ENCODE measurements at places on chromosomes 1 and 21.

GRCh38 chr1:56713112-56713511, 68.0 kb downstream of the PRKAA2 start:
- DNase-seq: no peak

- DNase-seq: no peak
These were observed 45.5 kb downstream of the IER5 start for GRCh38 chr1:181133969-181134418.

DNA sequence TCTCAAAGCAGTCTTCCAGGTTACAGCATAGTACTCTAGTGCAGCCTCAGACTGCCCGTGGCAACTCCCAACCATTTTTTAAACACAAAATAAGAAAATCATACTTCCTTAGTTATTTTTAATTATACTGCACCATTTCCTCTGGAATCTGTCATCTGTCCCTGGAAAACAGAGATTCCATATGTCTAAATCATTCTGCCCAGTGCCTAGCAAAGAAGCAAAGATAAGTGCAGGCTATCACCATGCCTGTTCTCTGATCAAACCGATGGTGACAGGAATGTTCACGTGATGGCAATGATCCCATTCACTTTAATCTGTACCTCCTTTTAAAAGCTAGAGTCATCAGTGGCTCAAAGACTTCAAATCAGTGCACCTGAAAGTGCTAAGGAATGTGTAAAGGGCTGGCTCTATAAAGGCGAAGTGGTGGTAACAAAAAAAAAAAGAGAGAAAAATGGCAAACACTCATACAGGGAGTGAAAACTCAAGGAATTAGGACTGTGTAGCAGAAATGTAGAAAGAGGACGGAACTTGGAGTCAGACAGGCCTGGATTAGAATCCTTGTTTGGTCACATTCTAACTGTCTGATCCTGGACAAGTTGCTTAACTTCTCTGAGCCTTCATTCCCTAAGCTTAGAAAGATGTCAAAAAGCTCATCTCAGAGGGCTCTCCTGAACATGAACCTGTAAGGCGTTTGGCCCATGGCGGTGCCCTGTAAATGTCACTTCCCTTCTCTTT, 9.9 kb upstream of the CCN1 start:
- no peak for DNase-seq

DNA sequence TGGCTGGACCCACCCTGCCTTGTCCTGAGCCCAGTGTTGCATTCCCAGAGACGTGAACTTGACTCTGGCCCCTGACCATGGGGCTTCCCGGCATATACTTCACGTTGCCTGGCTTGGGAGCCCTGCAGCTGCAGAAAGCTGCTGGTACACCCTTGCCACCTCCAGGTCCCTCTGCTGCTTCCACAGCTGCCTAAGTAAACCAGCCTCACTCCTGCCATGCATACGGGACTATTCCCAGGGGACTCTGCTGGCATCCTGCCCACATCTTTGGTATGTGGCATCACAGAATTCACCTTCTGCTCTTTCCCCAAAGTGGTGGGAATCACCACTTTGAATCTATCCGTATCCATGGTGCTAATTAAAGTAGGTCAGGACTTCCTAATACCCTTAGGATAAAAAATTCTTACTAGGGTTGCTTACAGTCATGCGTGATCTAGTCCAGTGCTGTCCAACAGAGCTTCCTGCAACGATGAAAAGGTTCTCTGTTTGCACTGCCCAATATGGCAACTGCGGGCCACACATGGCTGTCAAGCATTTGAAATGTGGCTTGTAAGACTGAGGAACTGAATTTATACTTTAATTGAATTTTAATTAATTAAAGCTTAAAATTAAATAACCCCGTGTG, 203.0 kb downstream of the GRIK3 start:
- DNase-seq: no peak

DNA sequence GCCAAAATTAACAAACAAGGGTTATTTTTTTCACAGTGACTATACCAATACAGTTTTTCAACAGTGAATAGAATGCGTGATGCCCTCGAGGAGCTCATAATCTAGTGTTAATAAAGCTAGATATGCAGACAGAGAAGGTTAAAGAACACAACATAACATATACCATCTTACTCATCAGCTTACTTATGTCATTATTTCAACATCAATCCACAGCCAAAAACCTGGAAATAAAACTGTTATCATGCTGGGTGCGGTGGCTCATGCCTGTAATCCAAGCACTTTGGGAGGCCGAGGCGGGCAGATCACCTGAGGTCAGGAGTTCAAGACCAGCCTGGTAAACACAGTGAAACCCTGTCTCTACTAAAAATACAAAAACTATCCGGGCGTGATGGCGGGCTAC, 6.1 kb downstream of the STX6 start:
- no peak for DNase-seq

DNA sequence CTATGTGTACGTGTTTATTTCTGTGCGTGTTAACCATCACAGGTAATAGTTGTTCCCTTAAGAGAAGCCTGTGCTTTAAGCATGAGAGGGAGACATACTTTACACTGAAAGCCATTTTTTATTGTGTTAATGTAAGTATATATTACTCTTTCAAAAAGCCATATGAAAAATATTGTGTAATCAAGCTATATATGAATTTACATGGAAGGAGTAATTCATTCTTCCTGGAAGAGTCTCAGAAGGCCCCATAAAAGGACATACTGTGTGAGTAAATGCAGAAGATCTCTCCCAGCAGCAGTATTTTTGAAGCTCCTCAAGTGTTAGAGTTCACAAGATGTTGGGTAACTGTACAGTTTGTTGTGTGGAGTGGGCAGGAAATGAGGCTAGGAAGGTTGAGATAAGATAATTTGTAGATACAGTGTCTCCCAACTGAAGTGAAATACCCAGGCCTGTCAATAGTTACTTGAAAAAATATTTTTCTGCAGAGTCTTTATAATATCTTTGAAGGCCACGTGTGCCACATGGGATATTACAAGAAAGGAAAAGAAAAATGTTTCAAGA, 138.3 kb downstream of the PTGER3 start:
- DNase-seq: no peak

GRCh38 chr1:160834945-160835565, 27.6 kb downstream of the CD244 start:
- DNase-seq: no peak

DNA sequence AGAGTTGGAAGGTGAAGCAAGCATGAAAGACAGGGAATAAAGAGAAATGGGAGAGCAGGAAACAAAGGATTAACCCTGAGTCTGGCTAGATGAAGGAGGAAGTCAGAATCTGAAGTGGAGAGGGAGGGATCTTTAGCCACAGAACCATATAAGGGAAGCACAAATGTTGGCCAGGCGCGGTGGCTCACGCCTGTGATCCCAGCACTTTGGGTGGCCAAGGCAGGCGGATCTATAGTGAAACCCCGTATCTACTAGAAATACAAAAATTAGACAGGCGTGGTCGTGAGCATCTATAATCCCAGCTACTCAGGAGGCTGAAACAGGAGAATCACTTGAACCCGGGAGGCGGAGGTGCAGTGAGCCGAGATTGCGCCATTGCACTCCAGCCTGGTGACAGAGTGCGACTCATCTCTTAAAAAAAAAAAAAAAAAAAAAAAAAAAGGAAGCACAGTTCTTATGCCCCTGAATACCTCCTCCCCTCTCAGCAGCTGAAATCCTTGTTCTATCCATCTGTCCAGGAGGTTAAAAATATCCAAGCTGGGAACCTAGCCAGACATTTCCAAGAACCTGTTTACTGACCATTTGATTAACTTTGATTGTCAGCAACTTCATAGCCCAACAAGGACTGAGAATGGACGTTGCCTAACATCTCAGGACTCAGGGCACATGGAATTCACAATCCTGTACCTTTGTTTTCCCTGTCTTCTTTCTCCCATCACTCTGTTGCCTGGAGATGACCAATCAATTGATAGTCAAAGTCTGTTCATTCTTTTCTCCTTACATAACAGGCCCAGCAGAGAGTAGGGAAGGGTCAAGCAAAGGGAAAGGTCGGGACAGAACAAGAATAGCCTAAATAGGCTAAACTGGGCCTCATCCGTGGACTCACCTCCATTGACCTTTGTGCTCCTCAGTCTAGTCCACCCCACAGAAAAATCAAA, 10.6 kb downstream of the TXNIP start:
- no peak for DNase-seq

DNA sequence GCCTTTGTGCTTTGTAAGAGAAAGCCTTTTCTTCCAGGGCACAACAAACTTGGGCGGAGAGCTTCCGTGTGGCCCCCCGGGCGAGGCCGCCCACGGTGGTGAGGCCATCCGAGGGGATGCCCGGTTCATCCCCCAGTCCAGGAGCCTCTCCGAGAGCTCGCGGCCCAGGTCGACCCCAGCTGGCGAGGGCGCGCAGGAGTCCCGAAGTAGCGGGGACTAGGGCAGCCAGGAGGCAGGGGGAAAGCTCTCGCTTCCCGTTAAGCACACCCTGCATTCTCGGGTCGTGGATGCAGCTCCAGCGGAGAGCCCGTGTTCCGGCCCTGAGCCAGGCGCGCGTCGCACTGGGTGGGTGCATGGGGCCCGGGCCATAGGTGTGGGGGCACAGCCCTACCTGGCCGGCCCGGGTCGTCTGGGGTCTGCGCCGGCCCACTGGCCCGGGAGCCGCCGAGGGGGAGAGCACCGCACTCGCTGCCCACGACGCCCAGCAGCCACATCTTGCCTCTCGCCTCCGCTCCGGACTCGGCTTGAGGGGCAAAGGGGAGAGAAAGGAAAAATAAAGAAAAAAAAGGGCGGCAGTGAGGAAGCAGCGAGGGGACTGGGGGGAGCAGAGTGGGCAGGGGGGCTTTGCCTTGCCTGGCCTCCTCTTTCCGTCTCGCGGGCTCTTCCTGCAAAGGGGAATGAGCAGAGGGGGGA, 1.8 kb downstream of the RNF220 start:
- no peak for DNase-seq

GRCh38 chr1:184030433-184031091, 7.0 kb downstream of the COLGALT2 start:
- no peak for DNase-seq

- DNase-seq: no peak
These were observed 124.3 kb upstream of the CACNA1E start for GRCh38 chr1:181359012-181359411.

GRCh38 chr1:178599745-178600144, 86.8 kb downstream of the TEX35 start:
- no peak for DNase-seq

DNA sequence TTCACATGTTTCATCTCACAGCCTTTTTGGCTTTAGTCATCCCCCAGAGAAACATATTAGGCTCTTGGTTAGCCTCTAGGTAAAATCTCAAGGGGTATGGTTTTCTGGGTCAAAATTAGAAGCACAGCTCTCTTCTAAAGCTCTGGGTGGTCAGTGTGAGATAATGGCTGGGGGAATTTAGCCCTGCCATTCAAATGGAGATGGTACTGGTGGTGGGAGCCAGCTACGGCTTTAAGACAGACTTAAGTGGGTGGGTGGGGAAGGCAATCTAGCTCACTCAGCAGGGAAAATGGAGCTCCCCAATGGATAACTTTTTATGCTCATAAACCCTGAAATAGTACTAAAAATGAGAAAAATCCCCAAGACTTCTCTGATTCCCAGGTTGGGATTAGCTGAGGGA, 5.7 kb downstream of the TEX38 start:
- DNase-seq: no peak

- DNase-seq: no peak
These were observed 2.1 kb downstream of the FAM163A start for GRCh38 chr1:179745131-179745611.

GRCh38 chr1:1213345-1214265, at the start of gene TNFRSF4:
Gene TNFRSF4, minus strand, starts transcription at chr1:1214153. Its CDS starts 26 bp downstream, at chr1:1214127.
- DNase-seq: no peak

DNA sequence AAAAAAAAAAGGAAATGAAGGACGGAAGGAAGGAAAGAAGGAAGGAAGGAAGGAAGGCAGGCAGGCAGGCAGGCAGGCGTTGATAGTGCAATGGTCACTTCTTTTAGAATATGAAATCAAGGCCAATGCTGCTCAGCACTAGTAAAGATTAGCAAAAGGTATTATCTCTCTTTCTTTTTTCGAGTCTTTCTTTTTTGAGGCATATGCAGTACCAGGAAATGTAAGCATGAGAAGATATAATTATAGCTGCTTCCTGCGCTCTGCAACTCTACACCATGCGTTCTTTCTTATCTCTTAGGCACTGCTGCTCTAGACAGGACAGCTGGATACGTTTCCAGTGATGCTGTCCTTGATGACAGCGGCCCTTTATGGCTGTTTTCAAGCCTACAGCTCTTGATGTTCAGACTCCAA, 1512.5 kb upstream of the B3GALT2 start:
- DNase-seq: no peak

- no peak for DNase-seq
These were observed 328.0 kb upstream of the B3GALT2 start for GRCh38 chr1:193514397-193514796.

GRCh38 chr1:47399138-47399845, 16.8 kb upstream of the FOXE3 start:
- no peak for DNase-seq

DNA sequence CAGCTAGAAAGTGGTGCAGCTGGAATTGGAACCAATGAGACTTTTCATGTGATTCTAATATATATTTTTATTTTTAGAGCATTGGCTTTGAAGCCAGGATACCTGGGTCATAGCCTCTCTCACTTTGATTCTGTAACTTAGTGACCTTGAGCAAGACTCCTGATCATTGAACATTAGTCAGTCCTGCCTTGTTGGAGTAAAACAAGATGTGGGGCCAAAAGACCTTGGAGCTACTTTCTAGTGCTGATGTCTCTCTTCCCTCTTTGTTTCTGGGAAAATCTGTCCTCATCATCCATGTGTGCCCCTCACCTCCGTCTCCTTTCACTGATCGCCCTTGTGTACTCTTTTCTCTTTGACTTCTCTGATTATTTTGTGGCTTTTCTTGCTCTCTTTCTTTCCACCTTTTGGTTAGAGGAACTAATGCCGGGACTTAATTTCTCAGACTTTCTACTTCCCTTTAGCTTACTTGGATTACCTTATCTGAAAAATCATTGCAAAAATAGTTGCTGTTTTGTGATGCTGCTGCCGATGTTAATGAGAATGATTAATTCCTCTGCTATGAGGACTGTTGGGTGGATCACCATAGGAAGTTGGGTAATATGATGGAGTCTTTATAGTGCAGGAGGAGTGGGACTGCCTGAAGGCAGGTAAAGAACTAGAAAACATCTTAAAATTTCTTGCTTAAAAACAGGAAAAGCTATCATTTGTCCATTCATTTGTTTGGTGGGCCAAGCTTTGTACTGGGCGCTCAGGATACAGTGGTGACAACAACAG, 72.0 kb downstream of the NOS1AP start:
- DNase-seq: no peak

- DNase-seq: no peak
These were observed 154.4 kb upstream of the KLHDC7A start for GRCh38 chr1:18326211-18326897.

- no peak for DNase-seq
These were observed 38.8 kb downstream of the RCAN1 start for GRCh38 chr21:34576041-34576511.
